ENCODE measurements at places on chromosomes 1 and 21. TPM values are rescaled to one million over a fixed set of nuclear protein-coding genes. Genes with fewer than 3 reads are reported as not detected.

- DNase-seq = no peak
These were observed 71.8 kb upstream of the ARHGAP29 start for GRCh38 chr1:94309216-94309615.

The CGN gene
- polyA plus RNA-seq = 0.18 TPM

DNA sequence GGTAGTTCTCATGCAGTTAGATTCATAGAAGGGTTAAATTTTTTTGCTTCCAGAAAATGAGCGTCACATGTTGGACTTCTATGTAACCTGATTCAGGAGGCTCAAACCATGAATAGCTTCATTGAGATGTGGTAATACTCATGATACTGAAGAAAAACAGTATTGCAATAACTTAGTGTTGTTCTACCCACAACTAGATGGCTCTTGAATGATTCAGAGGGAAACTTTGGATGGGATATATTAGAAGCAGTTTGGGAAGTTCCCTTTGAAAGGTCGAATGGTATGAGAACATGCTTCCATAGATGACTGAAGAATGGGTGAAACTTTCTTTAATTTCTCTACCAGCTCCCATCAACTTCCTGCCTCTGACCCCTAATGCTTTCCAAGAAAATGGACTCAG is 211.7 kb upstream of the PTGFR start:
- DNase-seq = no peak

The DMBX1 gene
- polyA plus RNA-seq = not detected

The PGLYRP3 gene
- polyA plus RNA-seq = not detected

All from right cardiac atrium (tissue), 5 donors.